ENCODE measurements at places on chromosomes 4 and X.
A peak's percentile ranks its signal among the peaks of the same experiment; 100 is the strongest.

- DNase-seq: no peak
These were observed 66.2 kb upstream of the TACR3 start for GRCh38 chr4:103786014-103786413.

DNA sequence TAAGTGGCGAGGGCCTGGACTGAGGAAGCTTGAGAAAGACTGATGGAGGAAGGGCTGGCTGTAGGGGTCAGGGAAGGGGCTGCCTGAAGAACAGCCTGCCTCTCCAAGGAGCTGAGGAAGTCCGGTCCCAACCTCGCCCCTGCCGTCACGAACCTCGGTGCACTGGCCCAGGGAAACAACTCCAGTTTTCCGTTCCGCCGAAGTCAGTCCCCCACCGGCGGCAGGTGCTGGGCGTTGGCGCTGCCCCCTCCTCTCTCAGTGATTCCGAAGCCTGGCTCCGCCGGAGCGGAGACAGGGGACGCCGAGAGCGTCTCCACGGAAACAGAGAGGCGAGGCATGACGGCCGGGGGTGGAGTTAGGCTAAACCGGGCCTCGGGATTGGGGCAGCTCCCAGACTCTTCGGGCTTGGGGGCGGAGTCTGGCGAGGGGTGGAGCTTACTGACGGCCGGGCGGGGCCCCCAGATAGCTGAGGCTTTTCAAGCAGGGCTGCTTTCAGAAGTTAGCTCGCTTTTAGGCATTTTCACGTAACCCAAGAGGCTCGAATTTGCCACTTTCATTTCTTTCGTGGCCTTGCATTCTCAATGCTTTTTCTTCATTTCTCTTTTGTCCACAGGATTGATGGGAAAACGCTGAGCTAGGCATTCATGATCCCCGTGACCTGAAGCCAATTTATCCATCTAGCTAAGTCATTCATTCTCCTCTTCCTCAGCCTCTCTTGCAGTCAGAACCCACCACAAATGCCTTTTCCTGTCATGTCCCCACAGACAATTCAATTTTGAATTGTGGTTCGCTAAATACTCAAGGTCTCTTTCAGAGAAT lies at the start of gene TTC29:
TTC29 (minus strand) TSS at position 309 of the 819 bp plus-strand sequence. CDS start 5,969 bp downstream, outside the sequence.
- peak; percentile 93 for DNase-seq

DNA sequence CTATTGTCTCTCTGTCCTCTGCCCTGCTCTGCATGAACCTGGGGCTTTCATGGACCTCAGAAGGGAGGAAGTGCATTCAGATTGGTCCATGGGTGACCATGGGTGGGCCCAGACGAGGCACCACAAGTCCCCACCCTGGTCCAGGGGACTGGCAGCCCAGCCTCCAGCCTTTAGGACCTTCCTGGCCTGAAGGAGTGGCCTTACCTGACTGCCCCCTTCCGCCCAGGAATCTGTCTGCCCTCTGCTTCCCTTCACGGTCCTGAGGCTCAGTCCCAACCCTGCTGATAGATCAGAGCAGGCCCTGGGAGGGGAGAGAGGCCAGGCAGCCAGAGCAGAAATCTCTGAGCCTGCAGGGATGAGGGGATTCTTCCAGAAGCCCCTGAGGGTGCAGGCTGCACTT lies 455.4 kb downstream of the PCDH18 start:
- no peak for DNase-seq

DNA sequence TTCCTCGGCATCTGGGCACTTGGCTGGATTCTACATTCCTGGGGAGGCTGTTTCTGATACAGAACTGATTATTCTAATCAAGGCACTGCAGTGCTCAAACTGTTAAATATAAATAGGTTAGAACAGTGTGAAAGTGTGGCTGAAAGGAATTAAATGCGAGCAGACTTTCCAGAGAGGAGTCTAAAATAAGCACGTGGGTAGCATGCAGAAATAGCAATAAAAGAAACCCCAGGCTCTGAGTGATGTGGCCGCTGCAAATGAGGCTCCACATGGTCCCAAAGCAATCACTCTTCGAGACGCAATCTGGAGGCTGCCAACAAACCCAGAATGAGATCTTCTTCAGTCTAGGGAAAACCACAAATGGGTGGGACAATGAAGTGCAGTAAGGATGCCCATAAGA lies 30.6 kb upstream of the MTM1 start:
- DNase-seq: no peak

- no peak for DNase-seq
These were observed 88.8 kb downstream of the CHST7 start for GRCh38 chrX:46662188-46662958.

- no peak for DNase-seq
These were observed 115.7 kb upstream of the PJA1 start for GRCh38 chrX:69280933-69281332.

GRCh38 chrX:12425496-12425895 lies 287.2 kb downstream of the FRMPD4 start:
- DNase-seq: no peak

- no peak for DNase-seq
These were observed 27.5 kb upstream of the PLS3 start for GRCh38 chrX:115533485-115533884.

DNA sequence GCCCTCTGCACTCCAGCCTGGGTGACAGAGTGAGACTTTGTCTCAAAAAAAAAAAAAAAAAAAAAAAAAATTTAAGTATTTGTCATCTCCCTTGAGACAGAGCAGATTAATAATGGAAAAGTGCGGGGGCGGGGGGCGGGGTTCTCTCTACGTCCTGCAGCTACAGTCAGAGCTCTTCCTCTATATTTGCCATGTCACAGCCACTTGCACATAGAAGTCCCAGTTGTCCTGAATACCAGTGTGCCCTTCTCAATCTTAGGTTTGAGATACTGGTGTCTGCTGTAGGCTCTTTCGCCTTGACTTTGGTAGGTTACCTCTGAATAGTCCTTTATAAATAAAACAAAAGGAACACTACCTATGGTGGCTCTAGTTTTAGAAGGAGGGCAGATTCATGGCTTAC lies 237.8 kb upstream of the PGRMC2 start:
- DNase-seq: no peak

- no peak for DNase-seq
These were observed 52.6 kb upstream of the PAGE1 start for GRCh38 chrX:49748211-49748956.

- DNase-seq: no peak
These were observed 87.7 kb downstream of the RLIM start for GRCh38 chrX:74526764-74527163.

- DNase-seq: no peak
These were observed 48.3 kb upstream of the GPR174 start for GRCh38 chrX:79096145-79096556.

- no peak for DNase-seq
These were observed 510.0 kb downstream of the NLGN4X start for GRCh38 chrX:5718651-5719050.

- DNase-seq: no peak
These were observed 646 bp upstream of the SLC7A11 start for GRCh38 chr4:138242834-138243156.

DNA sequence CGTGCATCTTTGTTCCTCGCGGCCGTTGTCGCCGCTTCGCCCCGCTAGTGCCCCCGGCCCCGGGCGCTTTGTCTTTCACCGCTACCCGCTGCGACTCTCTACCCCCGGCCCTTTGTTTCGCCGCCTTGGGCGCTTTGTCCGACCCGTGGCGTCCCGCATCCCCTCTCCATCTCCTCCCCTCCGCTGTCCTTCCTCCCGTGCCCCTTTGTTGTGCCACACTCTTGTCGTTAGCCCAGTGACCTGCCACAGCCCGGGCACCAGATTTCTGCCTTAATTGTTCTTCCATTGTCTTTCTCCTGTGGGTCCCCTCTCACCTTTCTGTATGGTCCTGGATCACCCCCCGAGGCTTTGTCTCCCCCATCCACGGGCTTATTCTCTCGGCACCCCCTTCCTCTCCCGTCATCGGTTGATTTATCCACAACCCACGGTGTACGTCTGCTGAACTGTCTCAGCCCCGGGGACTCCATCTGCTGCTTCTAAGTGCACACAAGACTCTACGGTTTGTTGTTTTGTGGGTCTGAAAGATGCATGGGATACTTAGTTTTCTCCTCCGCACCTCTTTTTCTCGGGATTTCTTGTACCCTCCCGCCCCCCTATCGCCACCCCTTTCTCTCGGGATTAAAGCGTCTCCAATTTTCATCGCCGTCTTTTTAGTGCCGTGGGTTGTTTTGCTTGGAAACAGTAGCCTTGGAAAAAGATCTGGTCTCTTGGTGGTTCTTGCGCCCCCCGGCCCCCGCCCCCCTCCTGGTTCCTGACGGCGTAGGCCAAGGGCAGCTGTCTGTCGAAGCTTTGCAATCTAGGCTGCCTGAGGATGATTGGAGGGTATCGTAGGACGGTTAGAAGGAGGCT lies 783 bp downstream of the RBPJ start:
- peak; percentile 43 for DNase-seq

- no peak for DNase-seq
These were observed at the start of gene ALPK1 for GRCh38 chr4:112296949-112297880. Gene ALPK1, plus strand, starts transcription at chr4:112297369.
